Activated naive CD4-positive, alpha-beta T cell treated with anti-CD3 and anti-CD28 coated beads for 36 hours (primary cell): ENCODE measurements at places on chromosomes 3 and 15. TPM values are rescaled to one million over a fixed set of nuclear protein-coding genes. Genes with fewer than 3 reads are reported as not detected.
A peak's percentile ranks its signal among the peaks of the same experiment; 100 is the strongest.

DLL4 gene
- total RNA-seq: 0.14 TPM

IMPG2 gene
- total RNA-seq: 0.05 TPM

GRCh38 chr3:5464649-5465048 lies 277.1 kb downstream of the EDEM1 start:
- H3K4me3 ChIP-seq: no peak overlapping the region
- no peaks in the 10 kb centered on the region for H3K4me1 ChIP-seq
- DNase-seq: no peak
- H3K27me3 ChIP-seq: peaks cover 1% of the 10 kb centered on the region
- H3K27ac ChIP-seq: no peak overlapping the region

FETUB gene
- not detected for total RNA-seq

CASR gene
- total RNA-seq: not detected

DNA sequence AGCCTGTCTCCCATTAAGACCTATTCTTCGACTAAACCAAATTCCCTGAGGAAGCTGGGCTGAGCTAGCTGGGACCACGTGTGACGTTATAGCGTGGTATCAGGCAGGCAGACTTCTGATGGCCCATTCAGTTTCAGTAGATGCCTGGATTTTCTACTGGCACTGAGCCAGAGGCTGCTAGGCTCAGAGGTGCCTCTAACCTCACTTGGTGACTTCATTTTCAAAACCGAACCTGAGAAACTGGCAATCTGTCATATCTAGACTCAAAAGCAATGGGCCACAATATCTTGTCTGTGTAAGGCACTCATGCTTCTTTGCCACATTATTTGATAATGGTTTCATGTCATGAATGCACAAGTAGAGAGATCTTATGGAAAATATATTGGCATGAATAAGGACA lies 352.1 kb upstream of the AZI2 start:
- H3K27me3 ChIP-seq: no peaks in the 10 kb centered on the region
- no peaks in the 10 kb centered on the region for H3K4me1 ChIP-seq
- no peak for DNase-seq
- H3K27ac ChIP-seq: no peak overlapping the region

IL17RB gene
- total RNA-seq: 0.14 TPM

EPHA6 gene
- total RNA-seq: not detected

- peaks cover 1% of the 10 kb centered on the region for H3K36me3 ChIP-seq
- no peaks in the 10 kb centered on the region for H3K27me3 ChIP-seq
- H3K4me3 ChIP-seq: no peak overlapping the region
- H3K27ac ChIP-seq: no peak overlapping the region
- DNase-seq: no peak
Measured at GRCh38 chr15:60047701-60048100, 43.6 kb downstream of the FOXB1 start.

GRK7 gene
- not detected for total RNA-seq

DNA sequence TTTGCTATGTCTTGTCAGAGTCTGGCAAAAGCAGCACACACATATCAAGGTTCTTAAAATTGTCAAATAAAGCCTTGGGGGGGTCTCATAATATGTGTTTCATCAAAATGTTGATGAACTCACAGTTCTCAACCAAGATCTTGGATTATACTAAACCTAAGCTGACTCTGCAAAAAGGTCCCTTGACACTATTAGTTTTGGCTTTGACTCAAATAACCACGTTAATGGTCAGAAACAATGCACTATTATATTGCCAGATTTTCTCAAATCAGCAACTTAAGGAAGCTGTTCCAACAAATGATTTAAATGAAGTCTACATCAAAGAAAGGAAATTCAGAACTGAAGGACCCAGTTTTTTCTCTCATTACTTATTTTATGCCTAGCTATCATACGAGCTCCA lies 1063.9 kb downstream of the ROBO1 start:
- H3K27me3 ChIP-seq: no peaks in the 10 kb centered on the region
- H3K4me3 ChIP-seq: no peak overlapping the region
- no peak for DNase-seq

DNA sequence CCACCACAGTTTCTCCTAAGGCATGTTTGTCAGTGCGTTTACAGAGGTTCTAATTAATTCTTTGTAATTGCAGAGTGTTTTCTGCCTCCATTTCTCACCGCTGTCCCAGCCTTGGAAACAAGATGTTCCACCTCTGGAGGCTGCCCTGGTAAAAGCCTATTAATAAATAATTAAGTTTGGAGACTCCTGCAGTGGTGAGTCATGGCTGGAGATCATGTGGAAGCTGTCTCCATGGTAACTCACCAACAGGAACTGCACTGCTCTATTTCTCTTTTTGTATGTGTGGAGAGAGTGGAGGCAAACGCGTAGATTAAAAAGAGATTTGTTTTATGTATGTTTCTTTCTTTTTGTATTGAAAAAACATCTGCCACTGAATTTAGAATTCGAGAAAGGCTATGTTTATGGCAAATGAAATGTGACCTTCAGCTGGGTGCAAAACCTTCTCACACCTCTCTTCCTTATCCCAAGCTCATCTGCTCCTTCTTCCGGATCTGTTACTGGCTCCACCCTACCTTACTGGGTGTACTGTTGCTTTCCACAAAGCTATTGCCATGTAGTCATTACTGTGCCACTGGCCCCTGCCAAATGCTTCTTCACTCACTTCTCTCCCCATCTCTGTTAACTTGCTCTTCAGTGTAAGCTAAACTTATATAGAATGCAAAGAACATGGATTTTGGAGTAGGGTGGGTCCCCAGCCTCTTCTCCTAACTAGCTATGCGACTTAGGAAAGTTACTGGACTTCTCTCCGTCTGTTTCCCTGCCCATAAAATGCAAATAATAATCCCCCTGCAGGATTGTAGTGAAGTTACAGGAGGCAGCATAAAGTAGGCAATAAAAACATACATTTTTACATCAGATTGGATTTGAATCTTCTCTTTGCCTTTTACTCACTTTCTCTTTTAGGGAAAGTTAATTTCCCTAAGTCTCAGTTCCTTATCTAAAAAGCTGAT lies 778.5 kb downstream of the NTRK3 start:
- no peak for DNase-seq
- no peak overlapping the region for H3K27ac ChIP-seq
- no peaks in the 10 kb centered on the region for H3K4me1 ChIP-seq
- no peaks in the 10 kb centered on the region for H3K36me3 ChIP-seq
- peaks cover 15% of the 10 kb centered on the region for H3K27me3 ChIP-seq

DNA sequence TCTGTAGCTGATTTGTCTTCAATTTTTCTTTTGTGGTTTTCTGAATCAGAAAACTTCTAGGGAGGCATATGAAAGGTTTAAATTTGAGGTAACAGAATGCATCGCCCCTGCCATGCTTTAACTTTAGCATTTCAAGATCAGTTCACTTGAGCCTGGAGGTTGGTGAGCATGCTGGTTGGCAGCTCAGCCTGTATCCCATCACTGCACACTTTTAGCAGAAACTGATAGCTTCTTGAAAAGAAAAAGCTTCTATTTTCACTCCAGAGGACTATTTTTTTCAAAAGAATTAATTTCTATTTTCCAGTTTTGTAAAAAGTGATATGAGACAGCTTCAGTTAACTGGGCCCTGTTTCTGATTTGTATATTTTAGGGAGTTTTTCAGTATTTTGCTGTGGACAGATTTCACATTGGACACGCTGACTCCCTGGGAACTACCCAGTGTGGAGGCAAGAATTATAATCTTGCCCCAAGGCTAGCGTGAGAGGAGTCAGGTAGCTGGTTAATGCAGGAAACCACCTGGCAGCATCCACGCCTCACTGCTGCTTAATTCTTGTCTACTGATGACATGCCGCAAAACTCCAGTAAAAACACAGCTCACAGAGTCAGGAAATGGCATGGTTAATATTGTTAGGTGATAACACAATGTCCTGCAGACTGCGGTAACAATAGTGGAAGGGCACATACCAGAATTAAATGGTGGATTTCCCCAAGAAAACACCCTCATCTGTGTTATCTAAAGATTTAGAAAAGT lies 71.4 kb downstream of the DUT start:
- no peak overlapping the region for H3K27ac ChIP-seq
- no peaks in the 10 kb centered on the region for H3K36me3 ChIP-seq
- H3K4me1 ChIP-seq: no peaks in the 10 kb centered on the region
- DNase-seq: no peak
- H3K4me3 ChIP-seq: no peak overlapping the region

DNA sequence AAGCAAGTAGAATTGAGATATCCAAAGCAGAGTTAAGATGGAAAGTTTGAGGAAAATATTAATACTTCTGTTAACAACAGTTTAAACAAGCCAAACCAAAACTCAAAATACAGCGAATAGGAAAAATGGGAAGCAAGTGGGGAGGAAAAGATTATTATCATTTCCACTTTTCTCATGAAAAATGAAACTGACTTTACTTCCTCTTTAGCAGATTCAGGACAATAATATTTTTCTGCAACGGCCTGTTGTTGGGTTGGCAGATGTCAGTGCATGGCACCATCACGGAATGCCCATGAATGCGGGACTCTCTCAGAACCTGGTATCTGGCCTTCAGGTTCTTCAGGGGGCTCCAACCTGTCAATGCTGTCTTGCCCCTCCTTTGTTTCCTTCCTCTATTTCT lies 11.1 kb downstream of the ANKUB1 start:
- H3K4me3 ChIP-seq: no peak overlapping the region
- peaks cover 3% of the 10 kb centered on the region for H3K4me1 ChIP-seq
- peaks cover 3% of the 10 kb centered on the region for H3K27me3 ChIP-seq
- no peak overlapping the region for H3K27ac ChIP-seq
- H3K36me3 ChIP-seq: no peaks in the 10 kb centered on the region

UBR1 gene
- total RNA-seq: 25.2 TPM

- no peak overlapping the region for H3K4me3 ChIP-seq
- no peaks in the 10 kb centered on the region for H3K27me3 ChIP-seq
- no peaks in the 10 kb centered on the region for H3K36me3 ChIP-seq
- no peak overlapping the region for H3K27ac ChIP-seq
Measured at GRCh38 chr3:195164573-195165264, 106.2 kb downstream of the XXYLT1 start.

DNA sequence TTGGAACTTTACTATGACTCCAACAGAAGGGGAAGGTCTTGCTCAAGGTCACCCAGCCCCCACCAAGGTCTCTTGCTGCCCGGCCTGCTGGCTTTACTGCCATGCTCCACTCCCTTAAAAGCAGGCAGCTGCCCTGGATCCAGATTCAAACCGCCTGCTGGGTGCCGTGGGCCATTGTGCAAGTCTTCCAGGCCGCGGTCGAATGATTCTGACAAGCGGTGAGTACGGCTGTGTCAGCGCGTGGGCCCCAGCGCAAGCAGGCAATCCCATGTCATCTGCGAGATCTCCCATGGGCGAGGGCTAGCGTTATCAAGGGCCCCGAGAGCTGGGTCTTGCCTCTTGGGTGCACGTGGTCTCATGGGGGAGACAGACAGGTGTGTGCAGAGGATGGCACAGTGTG lies 37.6 kb downstream of the CORO2B start:
- no peak overlapping the region for H3K27ac ChIP-seq
- no peak overlapping the region for H3K4me3 ChIP-seq
- H3K4me1 ChIP-seq: peaks cover 2% of the 10 kb centered on the region
- DNase-seq: no peak

- no peaks in the 10 kb centered on the region for H3K36me3 ChIP-seq
- H3K4me1 ChIP-seq: no peaks in the 10 kb centered on the region
- no peaks in the 10 kb centered on the region for H3K27me3 ChIP-seq
- DNase-seq: no peak
- H3K27ac ChIP-seq: no peak overlapping the region
Measured at GRCh38 chr3:107076946-107077345, 300.3 kb upstream of the CCDC54 start.

GRCh38 chr15:95377258-95377852 lies 953.1 kb upstream of the NR2F2 start:
- no peaks in the 10 kb centered on the region for H3K4me1 ChIP-seq
- H3K27ac ChIP-seq: no peak overlapping the region
- DNase-seq: no peak

CMTM7 gene
- total RNA-seq: 59.1 TPM

OSBPL10 gene
- 6.4 TPM for total RNA-seq

GRCh38 chr15:88658972-88659931 lies 20.4 kb downstream of the ISG20 start:
- H3K27ac ChIP-seq: no peak overlapping the region
- H3K36me3 ChIP-seq: no peaks in the 10 kb centered on the region
- no peak for DNase-seq
- peaks cover 71% of the 10 kb centered on the region for H3K4me1 ChIP-seq
- H3K27me3 ChIP-seq: no peaks in the 10 kb centered on the region

- H3K4me3 ChIP-seq: no peak overlapping the region
- H3K27me3 ChIP-seq: no peaks in the 10 kb centered on the region
- H3K27ac ChIP-seq: no peak overlapping the region
- H3K4me1 ChIP-seq: peaks cover 20% of the 10 kb centered on the region
- peaks cover 4% of the 10 kb centered on the region for H3K36me3 ChIP-seq
- DNase-seq: no peak
Measured at GRCh38 chr3:126051741-126052140, 32.2 kb downstream of the SLC41A3 start.

GRCh38 chr15:60399246-60399915 lies 1.6 kb upstream of the ANXA2 start:
- peak overlapping the region; percentile 72 for H3K4me3 ChIP-seq
- H3K27ac ChIP-seq: peak overlapping the region; percentile 18
- peaks cover 21% of the 10 kb centered on the region for H3K4me1 ChIP-seq
- H3K36me3 ChIP-seq: no peaks in the 10 kb centered on the region
- no peaks in the 10 kb centered on the region for H3K27me3 ChIP-seq

DNA sequence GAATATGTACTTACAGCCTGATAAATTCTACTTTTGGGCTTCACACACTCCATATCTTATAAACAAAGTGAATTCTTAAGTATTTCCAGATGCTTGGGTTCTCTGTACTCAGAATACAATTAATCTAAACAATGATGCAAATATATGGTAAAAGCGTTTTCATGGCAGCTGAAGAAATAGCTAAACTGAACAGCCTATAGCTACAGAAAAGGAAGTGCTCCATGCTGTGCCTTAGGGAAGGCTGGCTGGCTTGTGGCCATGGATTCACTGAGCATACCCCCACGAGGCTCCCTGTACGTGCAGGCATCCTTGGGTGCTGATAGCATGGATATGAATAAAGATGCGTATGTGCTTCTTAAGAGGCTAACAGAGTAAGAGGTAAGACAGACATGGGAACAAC lies 264.0 kb downstream of the KLF13 start:
- no peaks in the 10 kb centered on the region for H3K36me3 ChIP-seq
- H3K4me3 ChIP-seq: no peak overlapping the region
- H3K4me1 ChIP-seq: no peaks in the 10 kb centered on the region
- peaks cover 5% of the 10 kb centered on the region for H3K27me3 ChIP-seq

ECE2 gene
- not detected for total RNA-seq

DNA sequence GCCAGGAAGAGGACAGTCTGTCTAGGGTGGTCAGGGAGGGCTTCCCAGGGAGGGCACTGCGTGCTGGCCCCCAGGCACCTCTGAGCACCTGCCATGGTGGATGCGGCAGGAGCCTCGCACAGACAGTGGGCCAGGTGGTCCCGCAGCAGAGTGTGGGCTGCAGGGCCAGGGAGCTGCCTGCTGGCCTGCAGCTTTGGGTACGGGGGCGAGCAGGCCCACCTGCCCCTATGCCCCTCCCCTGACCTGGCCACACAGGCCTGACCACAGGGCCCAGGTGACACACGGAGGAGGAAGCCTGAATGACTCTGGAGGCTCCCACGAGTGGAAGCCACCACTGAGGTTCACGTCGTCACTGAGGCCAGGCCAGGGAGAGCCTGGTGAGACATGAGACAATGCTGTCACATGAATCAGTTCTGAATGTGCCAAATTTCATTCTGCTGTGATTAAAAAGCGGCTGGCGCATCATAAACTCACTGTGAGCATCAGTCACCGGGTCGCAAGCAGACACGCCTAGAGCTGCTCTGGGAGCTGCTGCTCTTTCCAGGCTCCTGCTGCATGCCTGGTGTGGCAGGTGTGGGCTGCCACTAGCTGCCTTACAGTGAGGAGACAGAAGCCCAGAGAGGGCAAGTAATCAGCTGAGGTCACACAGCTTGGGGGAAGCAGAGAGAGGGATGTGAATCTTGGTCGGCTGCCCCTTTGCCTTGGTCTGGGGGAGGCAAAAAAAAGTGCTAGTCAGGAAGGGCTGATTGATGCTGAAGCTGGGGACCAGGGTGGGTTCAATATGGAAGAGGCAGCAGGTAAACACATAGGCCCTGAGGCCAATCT lies 39.5 kb upstream of the IQSEC1 start:
- no peaks in the 10 kb centered on the region for H3K36me3 ChIP-seq
- H3K4me3 ChIP-seq: no peak overlapping the region
- no peak for DNase-seq
- H3K27me3 ChIP-seq: no peaks in the 10 kb centered on the region
